Tibial nerve (tissue), 4 donors: ENCODE measurements at places on chromosomes 1 and 21. TPM values are rescaled to one million over a fixed set of nuclear protein-coding genes. Genes with fewer than 3 reads are reported as not detected.

Gene PSMG1
- total RNA-seq = 26.7 TPM

DNA sequence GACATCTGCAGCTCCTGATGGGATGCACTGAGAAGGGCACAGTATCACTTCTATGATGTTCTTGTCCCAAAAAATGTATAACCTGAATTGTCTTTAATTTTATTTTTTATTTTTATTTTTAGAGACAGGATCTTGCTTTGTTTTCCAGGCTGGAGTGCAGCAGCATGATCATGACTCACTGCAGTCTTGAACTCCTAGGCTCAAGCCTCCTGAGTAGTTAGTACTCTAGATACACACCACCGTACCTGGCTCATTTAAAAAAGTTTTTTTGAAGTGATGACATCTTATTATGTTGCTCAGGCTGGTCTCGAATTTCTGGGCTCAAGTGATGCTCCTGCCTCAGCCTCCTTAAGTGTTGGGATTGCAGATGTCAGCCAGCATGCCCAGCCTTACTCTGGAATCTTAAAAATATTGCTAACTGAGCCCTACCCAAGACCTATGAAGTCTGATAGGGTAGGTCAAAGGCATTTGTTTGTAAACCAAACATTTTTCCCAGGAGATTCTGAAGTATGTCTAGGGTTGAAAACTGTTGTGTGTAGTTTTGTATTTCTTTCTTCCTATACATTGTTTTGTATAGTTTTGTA is 68.9 kb downstream of the ATF6 start:
- no peak for DNase-seq
- no peaks in the 10 kb centered on the region for H3K36me3 ChIP-seq
- no peak overlapping the region for H3K4me3 ChIP-seq
- H3K4me1 ChIP-seq = no peaks in the 10 kb centered on the region
- H3K27ac ChIP-seq = no peak overlapping the region

GRCh38 chr1:19257178-19257914 is 5.7 kb downstream of the MRTO4 start:
- no peaks in the 10 kb centered on the region for H3K27me3 ChIP-seq
- no peak overlapping the region for H3K27ac ChIP-seq
- no peak for DNase-seq
- H3K4me1 ChIP-seq = no peaks in the 10 kb centered on the region
- peaks cover 7% of the 10 kb centered on the region for H3K36me3 ChIP-seq
- no peak overlapping the region for H3K4me3 ChIP-seq

- H3K4me3 ChIP-seq = no peak within 1 kb of the TSS
- no peak within 1 kb of the TSS for H3K27ac ChIP-seq
- H3K36me3 ChIP-seq = no peaks in the 10 kb centered on the region
Observed at GRCh38 chr21:44626673-44627143, at the start of gene KRTAP10-9. Gene KRTAP10-9, plus strand, starts transcription at chr21:44627093. Its CDS starts 79 bp downstream, at chr21:44627172.

Gene B3GALT2
- total RNA-seq = 5.7 TPM

GRCh38 chr1:241299347-241299746 is 57.7 kb downstream of the RGS7 start:
- no peak overlapping the region for H3K27ac ChIP-seq
- no peak for DNase-seq
- H3K27me3 ChIP-seq = no peaks in the 10 kb centered on the region
- H3K4me3 ChIP-seq = no peak overlapping the region

Gene CHI3L2
- 5.5 TPM for total RNA-seq

- peak overlapping the region; percentile 45 for H3K27ac ChIP-seq
- no peaks in the 10 kb centered on the region for H3K4me1 ChIP-seq
- H3K4me3 ChIP-seq = no peak overlapping the region
- DNase-seq = no peak
- no peaks in the 10 kb centered on the region for H3K36me3 ChIP-seq
- H3K27me3 ChIP-seq = no peaks in the 10 kb centered on the region
Observed at GRCh38 chr21:27306791-27307775, 340.2 kb upstream of the ADAMTS5 start.

GRCh38 chr1:3959361-3959760 is 59.3 kb upstream of the C1orf174 start:
- H3K27me3 ChIP-seq = no peaks in the 10 kb centered on the region
- no peaks in the 10 kb centered on the region for H3K36me3 ChIP-seq
- H3K4me3 ChIP-seq = no peak overlapping the region
- no peak overlapping the region for H3K27ac ChIP-seq
- H3K4me1 ChIP-seq = no peaks in the 10 kb centered on the region

- no peak overlapping the region for H3K27ac ChIP-seq
- no peaks in the 10 kb centered on the region for H3K4me1 ChIP-seq
- H3K4me3 ChIP-seq = no peak overlapping the region
- DNase-seq = no peak
- no peaks in the 10 kb centered on the region for H3K36me3 ChIP-seq
Observed at GRCh38 chr1:20705203-20705755, 12.5 kb downstream of the KIF17 start.

DNA sequence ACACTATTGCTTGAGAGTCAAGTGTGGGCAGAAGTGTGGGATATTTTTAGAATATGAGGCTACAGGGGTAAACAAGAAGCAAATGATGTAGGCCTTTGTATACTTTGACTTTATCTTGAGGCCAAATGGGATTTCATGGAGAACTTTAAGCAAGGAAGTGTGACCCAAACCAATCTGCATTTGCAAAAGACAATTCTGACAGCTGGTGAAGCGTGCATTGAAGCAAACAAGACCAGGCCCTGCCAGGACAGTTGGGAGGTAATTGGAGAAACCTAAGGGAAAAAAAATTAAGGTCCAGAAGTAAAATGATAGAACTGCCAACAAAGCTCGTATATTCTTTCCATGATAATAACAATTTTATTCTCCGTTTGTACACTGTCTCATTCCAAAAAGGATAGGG is 168.3 kb downstream of the TM2D1 start:
- no peak overlapping the region for H3K4me3 ChIP-seq
- no peaks in the 10 kb centered on the region for H3K4me1 ChIP-seq
- no peak overlapping the region for H3K27ac ChIP-seq

DNA sequence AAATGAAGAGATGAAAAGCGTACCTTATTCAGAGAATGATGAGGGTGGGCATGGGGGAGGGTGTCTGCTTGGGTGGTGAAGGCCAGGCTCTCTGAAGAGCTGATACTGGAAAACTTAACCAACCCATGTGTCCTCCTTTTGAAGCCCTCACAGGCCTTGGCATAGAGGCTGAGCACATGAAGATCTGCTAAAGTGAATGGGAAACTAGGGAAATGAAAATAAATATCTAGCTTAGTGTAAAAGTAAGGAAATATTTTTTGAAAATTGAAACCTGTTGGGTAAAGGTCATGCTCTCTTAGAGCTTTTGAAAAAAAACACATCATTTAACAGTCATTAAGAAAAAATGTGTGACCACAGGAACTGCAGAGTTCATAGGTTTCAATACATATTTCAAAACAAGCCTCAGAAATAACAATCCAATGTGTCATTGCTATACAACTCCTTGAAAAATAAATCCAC is 40.5 kb upstream of the RALGPS2 start:
- no peaks in the 10 kb centered on the region for H3K36me3 ChIP-seq
- no peak for DNase-seq
- H3K4me1 ChIP-seq = no peaks in the 10 kb centered on the region
- H3K4me3 ChIP-seq = no peak overlapping the region

Gene TMEM51
- 14.1 TPM for total RNA-seq

DNA sequence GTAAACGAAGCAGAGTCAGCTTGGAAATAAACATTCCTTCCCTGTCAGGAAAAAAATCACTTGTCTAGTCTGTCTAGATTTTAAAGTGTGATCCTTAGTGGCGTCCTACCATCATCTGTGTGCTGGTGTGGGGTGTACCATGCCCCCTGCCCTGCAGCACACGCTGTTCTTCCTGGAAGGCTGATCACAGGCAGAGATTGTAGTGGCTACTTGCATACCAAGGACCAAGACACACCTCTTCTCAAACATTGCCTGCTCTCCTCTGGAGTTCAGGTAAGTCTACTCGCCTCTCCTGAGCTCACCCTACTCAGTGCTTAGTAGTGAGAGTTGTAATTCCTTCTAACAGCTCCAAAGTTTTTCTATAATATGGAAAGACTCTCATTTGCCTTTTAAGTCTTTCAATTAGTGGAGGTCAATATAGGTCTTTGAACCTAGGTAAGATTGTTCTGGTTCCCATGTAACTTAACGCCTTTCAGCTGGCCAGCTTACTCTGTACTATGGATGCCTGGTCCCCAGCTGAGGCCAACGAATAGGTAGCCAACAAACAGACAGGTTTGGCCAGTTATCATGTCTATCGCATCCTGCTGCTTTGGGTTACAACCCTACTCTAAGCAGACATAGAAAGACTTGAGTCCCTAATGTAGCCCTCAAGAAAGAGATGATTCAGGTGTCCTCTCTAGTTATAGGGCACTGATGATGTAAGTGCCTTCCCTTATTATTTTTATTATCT is 55.4 kb downstream of the XCL1 start:
- DNase-seq = no peak
- H3K4me3 ChIP-seq = no peak overlapping the region
- no peak overlapping the region for H3K27ac ChIP-seq
- peaks cover 11% of the 10 kb centered on the region for H3K4me1 ChIP-seq
- H3K36me3 ChIP-seq = no peaks in the 10 kb centered on the region
- no peaks in the 10 kb centered on the region for H3K27me3 ChIP-seq

- DNase-seq = no peak
- no peak overlapping the region for H3K27ac ChIP-seq
- H3K4me3 ChIP-seq = no peak overlapping the region
- no peaks in the 10 kb centered on the region for H3K27me3 ChIP-seq
- H3K36me3 ChIP-seq = no peaks in the 10 kb centered on the region
Observed at GRCh38 chr1:102742426-102742825, 365.9 kb downstream of the COL11A1 start.

DNA sequence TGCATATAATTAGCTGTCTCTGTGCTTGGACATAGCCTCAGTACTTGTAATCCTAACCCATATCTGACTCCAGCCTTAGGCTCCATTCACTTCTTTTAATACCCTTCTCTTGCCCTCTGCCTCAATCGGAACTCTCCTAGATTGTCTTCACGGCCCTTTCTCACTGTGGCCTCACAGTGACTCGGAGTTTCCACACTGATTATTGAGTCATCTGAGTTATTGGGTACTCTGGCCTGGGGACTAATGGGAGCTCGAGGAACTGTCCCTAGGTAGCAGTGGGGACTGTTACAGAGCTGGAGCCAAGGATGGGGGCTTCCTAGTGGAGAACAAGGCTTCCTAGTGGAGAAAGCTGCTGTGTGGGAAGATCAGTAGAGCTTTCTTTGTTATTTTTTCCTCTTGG is 17.0 kb downstream of the TRAF5 start:
- no peak for DNase-seq
- H3K27ac ChIP-seq = no peak overlapping the region
- no peaks in the 10 kb centered on the region for H3K36me3 ChIP-seq
- H3K4me1 ChIP-seq = peaks cover 24% of the 10 kb centered on the region

- no peaks in the 10 kb centered on the region for H3K36me3 ChIP-seq
- H3K27me3 ChIP-seq = no peaks in the 10 kb centered on the region
- no peaks in the 10 kb centered on the region for H3K4me1 ChIP-seq
- H3K4me3 ChIP-seq = no peak overlapping the region
- no peak for DNase-seq
Observed at GRCh38 chr1:188762166-188762743, 1715.4 kb downstream of the BRINP3 start.

GRCh38 chr1:169107603-169108208 is 1.2 kb downstream of the ATP1B1 start:
- H3K27ac ChIP-seq = peak overlapping the region; percentile 87
- no peaks in the 10 kb centered on the region for H3K36me3 ChIP-seq

- H3K27me3 ChIP-seq = no peaks in the 10 kb centered on the region
- no peak overlapping the region for H3K27ac ChIP-seq
- H3K4me3 ChIP-seq = no peak overlapping the region
- H3K36me3 ChIP-seq = no peaks in the 10 kb centered on the region
- no peaks in the 10 kb centered on the region for H3K4me1 ChIP-seq
Observed at GRCh38 chr1:208036918-208037766, 126.2 kb upstream of the CD34 start.

Gene NLRP3
- total RNA-seq = 4.9 TPM

DNA sequence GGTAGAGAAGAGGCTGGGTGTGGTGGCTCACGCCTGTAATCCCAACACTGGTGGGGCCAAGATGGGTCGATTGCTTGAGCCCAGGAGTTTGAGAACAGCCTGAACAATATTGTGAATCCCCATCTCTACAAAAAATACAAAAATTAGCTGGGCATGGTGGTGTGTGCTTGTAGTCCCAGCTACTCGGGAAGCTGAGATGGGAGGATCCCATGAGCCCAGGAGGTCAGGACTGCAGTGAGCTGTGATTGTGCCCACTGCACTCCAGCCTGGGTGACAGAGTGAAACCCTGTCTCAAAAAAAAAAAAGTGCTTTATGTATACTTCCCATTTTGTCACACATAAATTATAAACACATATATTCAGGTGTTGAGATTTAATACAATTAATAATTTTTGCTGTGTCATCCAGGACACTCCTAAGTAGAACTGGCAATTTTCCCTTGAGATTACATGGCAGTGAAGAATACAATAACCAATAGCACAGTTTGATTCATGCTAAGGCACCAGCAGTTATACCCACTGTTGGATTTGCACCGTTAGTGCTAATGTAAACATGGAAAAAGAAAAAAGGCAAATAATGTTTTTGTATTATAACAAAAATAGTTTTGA is 15.5 kb downstream of the GABPB2 start:
- H3K4me3 ChIP-seq = no peak overlapping the region
- no peaks in the 10 kb centered on the region for H3K27me3 ChIP-seq
- no peak for DNase-seq
- no peaks in the 10 kb centered on the region for H3K4me1 ChIP-seq

DNA sequence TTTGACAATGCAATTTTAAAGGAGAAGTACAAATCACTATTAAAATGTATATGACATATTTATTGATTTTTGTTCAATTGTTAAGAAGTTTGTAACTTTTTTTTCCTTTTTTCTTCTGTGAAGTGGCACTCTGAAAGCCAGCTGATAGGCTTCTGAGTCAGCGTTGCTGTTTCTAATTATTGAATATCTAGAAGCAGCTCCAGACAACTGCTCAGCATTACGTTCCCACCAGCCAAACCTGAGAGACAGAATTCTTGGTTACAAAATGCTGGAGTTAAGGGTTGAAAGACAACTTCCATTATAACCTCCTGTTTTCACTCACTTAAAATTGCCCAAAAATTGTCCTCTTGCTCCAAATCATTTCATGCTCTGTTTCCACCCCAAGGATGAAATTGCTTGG is 31.4 kb upstream of the LMX1A start:
- no peak for DNase-seq
- H3K4me1 ChIP-seq = peaks cover 15% of the 10 kb centered on the region
- no peak overlapping the region for H3K4me3 ChIP-seq
- H3K27me3 ChIP-seq = peaks cover 11% of the 10 kb centered on the region
- H3K27ac ChIP-seq = no peak overlapping the region

GRCh38 chr1:168653567-168653966 is 75.4 kb downstream of the DPT start:
- H3K27ac ChIP-seq = no peak overlapping the region
- no peaks in the 10 kb centered on the region for H3K4me1 ChIP-seq
- no peaks in the 10 kb centered on the region for H3K27me3 ChIP-seq
- no peaks in the 10 kb centered on the region for H3K36me3 ChIP-seq

GRCh38 chr1:17768651-17769241 is 13.6 kb downstream of the ACTL8 start:
- no peaks in the 10 kb centered on the region for H3K4me1 ChIP-seq
- no peak overlapping the region for H3K27ac ChIP-seq
- no peaks in the 10 kb centered on the region for H3K27me3 ChIP-seq
- no peaks in the 10 kb centered on the region for H3K36me3 ChIP-seq
- no peak for DNase-seq

- no peaks in the 10 kb centered on the region for H3K27me3 ChIP-seq
- H3K4me3 ChIP-seq = no peak overlapping the region
- DNase-seq = no peak
- H3K27ac ChIP-seq = no peak overlapping the region
- peaks cover 6% of the 10 kb centered on the region for H3K4me1 ChIP-seq
Observed at GRCh38 chr1:235199441-235199840, 38.4 kb upstream of the RBM34 start.

Gene TNFRSF4
- total RNA-seq = 0.39 TPM

Gene CPT2
- 28.8 TPM for total RNA-seq

Gene KCNN3
- 0.78 TPM for total RNA-seq

Gene SERINC2
- 3.0 TPM for total RNA-seq
